ENCODE measurements at places on chromosomes 12 and 14.

DNA sequence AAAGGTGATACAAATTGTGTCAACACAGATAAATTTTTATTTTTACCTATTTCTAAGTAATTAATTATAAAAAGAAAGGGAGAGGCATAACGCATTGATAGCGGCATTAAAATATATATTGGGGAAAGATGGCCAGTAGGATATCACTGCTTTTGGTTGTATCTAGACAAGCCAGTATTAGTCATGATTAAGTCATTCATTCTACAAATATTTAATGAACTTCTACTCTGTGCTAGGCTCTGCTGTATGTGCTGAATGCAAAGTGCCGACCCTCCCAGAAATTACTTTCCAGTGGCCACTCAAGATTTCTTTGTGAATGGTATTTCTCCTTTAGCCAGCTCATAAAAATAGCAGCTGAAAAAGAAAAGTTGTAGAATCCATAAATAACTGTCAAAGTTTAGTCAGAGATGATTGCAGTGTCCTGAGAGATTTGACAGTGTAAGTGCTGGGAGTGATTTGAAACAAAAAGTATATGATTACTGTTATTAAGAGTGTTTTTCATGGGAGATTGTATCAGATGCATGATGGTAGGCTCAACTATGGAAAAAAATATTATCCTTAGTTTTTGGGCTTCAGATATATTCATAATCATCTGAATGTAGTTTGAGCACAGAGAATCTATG, 133.2 kb downstream of the MGAT4C start:
- DNase-seq = no peak

GRCh38 chr12:93122569-93123091, 193.5 kb upstream of the EEA1 start:
- no peak for DNase-seq

- DNase-seq = no peak
Observed at GRCh38 chr14:90979515-90979914, 80.9 kb downstream of the RPS6KA5 start.

DNA sequence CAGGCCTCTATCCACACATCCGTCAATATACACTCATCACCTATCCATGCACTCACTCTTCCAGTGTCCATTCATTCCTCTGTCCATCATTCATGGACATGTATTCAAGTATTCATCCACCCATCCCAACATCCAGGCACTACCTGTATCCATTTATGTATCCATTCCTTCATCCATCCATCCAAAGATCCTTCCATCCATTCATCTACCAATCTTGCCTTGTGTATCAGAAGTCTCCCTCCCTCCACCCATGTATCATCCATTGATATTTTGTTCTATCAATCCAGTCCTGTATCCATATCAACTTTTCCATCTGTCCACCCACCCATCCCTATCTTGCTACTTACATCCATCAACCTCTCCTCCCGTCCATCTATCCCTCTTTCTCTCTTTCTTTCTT, 4.0 kb downstream of the BEGAIN start:
- DNase-seq = no peak

DNA sequence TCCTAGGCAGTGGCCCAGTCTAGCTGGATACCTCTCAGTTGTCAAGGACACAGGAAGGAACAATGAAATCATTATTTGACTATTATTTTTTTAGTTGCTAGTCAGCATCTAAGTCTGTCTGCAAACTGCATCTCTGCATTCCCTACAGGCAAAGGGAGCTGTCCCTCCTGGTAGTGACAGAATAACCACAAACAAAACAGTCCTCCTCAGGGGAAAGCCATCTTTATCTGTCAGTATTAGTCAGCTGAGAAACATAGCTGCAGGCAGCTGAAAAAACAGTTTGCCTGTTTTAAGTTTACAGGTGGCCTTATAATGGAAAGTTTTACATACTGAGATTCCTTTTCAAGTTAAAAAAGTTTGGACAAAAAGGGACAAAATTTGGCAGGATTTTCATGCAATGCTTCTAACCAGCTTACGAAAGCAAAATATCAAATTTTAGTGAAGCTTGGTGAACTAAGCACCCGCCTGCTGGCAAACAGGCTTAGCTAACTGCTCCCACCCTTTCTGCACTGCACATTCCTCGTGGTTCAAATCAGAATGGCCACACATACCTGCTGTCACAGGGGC, 29.5 kb downstream of the SLC25A21 start:
- DNase-seq = no peak

DNA sequence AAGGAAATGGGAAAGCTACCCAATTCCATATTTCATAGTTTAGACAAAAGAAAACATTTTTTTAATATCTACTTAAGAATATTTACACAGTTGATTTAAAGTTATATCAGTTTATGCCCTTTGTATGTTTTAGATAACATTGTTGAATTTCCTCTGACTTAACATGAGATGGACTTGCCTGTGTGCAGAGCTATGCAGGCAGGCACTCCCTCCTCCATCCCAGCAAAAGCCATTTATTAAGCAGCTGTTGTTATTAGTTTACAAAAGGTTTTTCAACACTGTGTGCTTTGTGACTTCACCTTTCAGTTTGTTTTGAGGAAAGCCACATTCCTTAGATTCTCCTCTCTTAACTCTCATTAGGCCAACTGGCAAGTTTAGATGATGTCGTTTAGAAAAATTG, 337.5 kb upstream of the PDE3A start:
- no peak for DNase-seq

DNA sequence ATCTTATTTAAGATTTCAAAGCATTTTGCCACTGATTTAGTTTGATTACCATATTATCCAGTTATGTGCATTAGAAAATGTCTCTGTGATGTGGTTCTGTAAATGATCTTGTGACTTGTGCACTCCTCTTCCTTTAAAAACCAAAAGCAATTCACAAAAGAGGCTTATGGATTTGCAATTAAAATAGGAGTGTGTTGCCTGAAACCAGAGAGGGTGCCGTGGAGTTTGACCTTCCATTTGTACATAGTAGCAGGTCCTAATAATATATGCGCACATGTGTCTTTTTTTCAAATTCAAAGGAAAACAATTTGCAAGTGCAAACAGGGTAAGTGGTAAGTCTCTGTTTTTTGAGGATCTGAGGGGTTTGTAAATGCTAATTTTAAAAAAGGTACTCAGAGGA, 470.9 kb downstream of the VRK1 start:
- no peak for DNase-seq

DNA sequence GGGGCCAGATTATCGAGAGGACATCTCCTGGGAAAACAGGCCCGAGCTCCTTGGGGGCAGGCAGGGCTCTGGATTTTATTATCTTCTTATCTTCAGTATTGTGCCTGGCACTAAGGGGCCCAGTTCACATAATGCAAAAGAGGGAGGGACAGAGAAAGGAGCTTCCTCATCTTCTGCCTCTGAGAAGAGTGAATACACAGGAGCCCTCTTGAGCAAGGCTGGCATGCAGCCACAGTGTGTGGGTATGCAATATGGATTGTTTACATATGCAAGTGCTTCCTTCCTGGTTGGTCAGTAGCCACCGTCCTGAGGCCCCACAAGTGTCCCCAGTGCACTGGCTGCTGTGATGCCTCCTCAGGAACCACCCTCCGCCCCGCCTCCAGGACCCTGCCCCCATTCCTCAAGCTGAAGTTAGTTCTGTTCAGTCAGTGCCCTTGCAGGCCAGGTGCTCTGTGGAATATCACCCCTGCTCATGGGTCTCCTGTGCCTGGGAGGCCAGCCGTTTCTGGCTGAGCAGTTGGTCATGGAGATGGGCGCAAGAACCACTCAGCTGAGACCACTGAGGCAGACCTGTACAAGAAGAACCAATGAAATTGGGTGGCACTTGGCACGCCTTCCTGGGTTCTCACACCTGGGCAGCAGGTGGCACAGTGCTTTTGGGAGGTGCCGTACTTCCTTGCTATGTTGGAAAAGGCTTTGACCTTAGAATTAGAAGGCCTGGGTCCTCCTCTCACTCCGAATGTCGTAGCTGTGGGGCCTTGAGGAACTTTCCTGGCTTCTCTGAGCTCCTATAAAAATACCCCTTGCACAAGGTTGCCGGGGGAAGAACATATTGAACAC, 35.1 kb upstream of the ACTN1 start:
- DNase-seq = no peak

DNA sequence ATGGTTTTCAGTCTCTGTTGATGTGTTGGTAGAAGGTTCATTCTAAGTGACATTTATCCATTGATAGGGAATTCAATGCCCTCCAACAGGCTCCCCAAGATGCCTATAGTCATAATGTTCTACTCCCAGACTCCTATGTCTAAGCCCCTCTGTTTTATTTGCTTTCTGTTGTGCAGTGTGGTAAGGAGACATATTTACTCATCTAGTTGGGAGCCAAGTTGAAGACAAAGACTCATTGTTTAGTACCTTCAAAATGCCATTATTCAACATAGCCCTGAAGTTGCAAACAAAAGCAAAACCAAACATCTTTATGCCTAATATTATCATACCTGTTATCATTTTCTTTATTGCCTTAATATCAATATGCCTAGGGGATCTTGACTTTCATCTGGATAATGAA, 302.1 kb downstream of the RMST start:
- DNase-seq = no peak
